Activated T-cell treated with anti-CD3 and anti-CD28 coated beads, Interleukin-2, amount 50 U/mL, for 24 hours (primary cell): ENCODE measurements at places on chromosomes 5 and 9.

DNA sequence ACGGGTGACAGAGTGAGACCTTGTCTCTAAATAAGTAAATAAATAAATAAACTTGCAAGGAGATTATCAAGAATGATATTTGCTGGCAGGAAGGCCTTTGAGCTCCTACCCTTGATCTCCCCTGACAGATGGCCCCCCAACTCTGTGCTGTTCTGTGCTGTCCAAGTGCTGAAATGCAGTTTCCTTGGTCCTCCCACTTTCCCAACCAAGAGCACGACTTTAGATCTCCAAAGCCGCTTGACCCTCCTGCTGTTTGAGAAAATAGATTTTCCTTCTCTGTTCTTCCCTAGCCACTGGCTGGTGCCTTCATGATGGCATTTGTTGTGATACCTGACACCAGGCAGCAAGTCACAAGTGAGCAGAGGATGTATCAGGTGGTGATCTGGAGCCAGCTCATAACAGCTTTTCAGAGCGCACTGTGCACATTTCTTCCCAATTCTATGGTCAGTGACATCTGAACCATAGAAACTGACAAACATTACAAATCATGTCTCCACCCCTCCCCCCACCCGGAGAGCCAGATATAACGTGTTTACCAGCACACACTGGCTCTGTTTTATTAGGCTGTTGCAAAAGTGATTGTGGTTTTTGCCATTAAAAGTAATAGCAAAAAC is 80.0 kb upstream of the PUM3 start:
- no peak for DNase-seq

DNA sequence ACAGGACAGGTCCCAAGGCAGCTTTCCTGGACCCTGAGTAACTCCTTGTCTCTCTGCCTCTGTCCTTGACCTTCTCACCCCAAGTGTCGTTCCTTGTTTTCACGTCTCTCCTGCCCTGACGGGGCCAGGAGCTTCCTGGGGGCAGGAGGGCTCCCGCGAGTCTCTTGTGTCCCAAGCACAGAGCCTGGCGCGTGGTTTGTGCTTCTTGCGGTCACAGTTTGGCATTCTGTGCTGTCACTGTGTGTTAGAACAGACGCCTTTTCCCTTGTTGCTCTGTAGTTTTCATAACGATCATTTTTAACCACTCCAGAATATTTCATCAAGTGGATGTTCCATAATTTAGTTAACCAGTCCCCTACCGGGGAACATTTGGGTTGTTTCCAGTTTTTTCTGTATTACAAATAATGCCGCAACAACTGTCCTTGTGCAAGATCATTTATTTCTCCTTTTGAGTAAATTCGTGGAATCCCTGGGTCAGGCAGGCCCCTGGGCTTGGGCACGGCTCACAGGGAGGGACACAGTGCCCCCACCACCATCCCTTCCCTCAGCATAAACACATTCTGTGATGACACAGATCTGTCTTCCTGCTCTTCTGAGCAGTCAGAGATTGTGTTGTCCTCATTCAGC is 71.9 kb downstream of the TSPAN17 start:
- DNase-seq, result no peak

GRCh38 chr5:93716453-93716852 is 24.9 kb downstream of the POU5F2 start:
- DNase-seq, result no peak

DNA sequence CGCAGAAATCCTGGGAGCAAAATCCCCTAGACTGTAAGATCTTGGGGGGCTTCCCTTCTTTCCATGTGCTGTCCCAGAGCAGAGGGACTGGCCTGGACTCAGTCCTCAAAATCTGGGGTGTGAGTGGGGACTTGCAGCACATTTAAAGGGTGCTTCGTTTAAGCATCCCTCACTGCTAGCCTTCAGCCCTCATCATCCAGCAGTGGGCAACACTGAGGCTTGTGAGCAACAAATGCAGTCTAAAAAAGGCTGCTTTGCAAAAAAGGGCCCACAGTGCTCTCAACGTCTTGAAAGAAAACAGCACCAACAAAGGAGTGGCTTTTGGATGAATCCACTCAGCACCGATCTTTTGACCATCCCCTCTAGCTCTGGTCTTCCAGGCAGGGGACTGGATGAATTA is 128.3 kb upstream of the TBC1D2 start:
- DNase-seq, result no peak

GRCh38 chr5:52983731-52984636 is 5.2 kb upstream of the ITGA2 start:
- no peak for DNase-seq

DNA sequence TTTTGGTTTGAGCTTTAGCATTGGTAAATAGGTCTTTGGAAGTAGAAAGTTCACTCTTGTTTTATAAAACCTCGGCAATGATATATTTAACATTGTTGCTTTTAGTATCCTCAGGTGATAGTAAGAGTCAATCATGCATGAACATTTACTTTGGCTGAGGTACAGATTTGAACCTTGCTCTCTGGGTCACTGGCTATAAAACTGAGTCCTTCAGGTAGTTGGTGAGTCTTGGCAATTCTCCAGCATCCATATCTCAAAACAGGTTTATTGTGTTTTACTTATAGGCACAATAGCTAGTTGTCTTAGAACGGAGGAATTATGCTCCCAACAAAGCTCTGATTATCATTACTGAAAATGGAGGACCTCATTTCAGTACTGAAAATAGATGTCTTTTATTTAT is 75.1 kb downstream of the MAT2B start:
- DNase-seq, result no peak

GRCh38 chr9:98402019-98402840 is 146.8 kb upstream of the TBC1D2 start:
- no peak for DNase-seq

- DNase-seq, result no peak
These were observed 5.0 kb downstream of the JADE2 start for GRCh38 chr5:134530301-134531077.

- DNase-seq, result no peak
These were observed 187.2 kb upstream of the PANK3 start for GRCh38 chr5:168766426-168766700.

DNA sequence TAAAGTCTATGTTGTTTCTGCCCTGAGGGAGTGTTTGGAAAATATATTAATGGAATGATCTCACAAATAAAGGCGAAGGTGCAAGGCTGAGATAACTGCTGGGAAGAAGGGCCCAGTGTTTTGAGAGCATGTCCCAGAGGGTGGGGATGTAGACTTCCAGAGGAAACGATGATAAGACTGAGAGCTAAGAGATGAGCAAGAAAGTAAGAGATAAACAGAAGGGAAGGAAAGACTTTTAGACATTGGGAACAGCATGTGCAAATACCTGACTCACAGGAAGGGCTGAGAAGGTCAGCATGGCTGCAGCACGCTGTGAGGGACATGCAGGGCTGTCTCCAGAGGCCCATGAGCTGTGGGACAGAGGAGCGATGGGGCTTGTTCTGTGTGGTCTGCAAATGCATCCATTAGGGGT is 19.9 kb upstream of the ADRB2 start:
- no peak for DNase-seq

DNA sequence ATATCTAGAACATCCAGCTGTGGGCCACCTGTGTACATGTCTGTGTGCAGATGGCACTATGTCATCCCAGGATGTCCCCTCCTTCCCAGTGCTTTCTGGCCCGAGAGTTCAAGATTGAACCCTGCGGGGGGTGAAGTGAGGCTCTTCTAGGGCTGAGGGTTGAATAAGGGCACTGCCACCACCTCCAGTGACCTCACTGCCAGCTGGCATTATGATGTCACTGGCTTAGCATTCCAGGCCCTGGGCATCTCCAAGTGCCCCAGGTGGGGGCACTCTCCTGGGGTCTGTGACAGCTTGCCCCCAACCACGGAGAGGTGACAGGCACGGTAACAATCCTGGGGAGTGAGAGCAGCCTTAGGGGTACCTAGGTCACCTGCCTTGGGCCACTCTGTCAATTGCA is 27.1 kb downstream of the CXXC5 start:
- no peak for DNase-seq

DNA sequence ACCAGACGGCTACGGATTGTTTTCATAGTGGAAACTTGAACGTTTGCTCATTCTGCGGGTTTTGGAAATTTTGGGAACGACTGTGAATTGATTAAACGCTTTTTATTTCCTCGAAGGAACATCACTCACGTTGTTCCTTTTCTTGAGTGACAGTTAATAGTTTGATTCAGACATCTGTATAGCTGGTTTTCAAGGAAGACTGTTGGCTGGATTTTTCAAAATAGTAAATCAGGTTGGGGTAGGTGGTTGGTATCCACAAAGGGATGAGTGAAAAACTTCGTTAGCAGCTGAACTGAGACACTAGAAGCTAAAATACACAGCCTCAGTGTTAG is 1.1 kb downstream of the TGFBR1 start:
- no peak for DNase-seq

DNA sequence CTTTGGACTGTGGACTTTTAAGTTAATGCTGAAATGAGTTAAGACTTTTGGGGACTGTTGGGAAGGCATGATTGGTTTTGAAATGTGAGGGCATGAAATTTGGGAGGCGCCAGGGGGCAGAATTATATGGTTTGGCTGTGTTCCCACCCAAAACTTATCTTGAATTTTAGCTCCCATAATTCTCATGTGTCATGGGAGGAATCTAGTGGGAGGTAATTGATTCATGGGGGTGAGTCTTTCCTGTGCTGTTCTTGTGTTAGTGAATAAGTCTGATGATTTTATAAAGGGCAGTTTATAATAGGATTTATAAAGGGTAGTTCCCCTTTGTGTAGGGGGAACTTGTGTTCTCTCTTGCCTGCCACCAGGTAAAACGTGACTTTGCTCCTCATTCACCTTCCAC is 235.5 kb upstream of the CDH18 start:
- DNase-seq, result no peak

DNA sequence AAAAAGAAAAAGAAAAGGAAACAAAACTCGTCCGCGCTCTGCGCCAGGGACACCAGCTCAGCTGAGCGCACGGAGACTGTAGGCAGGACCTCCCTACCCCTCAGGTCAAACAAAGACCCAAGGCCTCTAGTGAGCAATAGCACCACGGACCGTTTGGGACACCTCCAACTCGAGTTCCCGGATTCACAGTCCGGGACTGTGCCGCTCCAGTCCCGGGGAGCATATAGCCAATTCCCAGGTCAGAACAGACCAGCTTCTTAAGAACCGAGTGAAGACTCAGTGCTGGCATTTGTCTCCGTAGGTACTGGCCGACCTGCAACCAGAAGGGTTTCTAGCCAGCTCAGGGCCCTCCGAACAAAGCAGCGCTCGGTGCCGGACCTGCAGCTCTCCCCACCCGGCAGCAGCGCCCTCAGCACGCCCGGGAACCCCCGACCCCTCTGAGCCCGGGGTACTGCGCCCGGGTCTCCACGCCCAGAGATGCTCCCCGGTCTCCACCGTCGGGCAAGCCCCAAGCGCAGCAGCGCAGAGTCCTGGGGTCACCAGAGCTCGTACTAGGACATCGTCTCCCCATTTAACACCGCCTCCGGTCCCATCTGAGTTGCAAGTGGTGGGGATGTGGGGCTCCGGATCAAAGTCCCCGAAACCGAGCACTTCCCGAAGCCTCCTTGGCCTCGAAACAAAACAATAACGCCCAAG is 591 bp downstream of the ABCA1 start:
- DNase-seq, result peak; percentile 65

DNA sequence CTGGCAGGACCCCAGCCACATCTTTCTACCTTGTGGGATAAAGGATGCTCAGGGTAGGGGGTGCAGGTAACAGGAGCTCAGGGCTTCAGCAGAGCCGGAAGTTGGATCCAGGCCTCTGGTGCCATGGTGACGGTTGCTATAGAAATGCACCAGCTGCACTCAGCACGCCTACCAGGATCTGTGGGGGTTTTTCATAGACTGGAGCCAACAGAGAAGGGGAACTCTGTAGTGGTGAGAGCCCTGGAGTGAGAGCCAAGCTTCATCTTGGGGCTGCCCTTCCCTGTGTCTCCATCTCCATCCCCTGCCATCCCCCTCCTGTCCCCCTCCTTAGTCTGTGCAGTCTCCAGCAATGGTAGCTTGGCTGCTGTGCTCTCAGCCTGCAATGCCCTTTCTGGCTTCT is 27.5 kb upstream of the BOD1 start:
- no peak for DNase-seq

GRCh38 chr5:127969651-127970050 is 113.9 kb upstream of the SLC12A2 start:
- no peak for DNase-seq
